NCI-H1436 treated with DMSO at 0.1 percent for 48 hours (cell line): ENCODE measurements at places on chromosomes 5 and 9.

DNA sequence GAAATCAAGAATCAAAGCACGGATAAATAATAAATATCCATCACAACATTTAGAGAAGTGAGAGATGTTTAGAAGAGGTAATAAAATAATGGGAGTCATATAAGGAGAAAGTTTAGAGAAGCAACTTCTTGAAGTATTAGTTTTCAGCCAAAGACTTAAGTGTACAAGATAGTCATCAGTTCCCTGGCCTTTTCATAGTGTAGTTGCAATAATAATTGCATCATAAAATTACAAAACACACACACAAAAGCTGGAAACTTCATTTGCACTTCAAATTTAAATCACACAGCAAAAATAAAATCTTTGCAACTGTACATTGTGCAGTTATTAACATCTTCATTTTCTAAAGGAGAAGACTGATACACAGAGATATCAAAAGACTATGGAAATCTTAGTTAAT, 319.1 kb upstream of the RGMB start:
- no peak for DNase-seq

- no peak for DNase-seq
Observed at GRCh38 chr5:6361101-6361500, 17.2 kb downstream of the MED10 start.

DNA sequence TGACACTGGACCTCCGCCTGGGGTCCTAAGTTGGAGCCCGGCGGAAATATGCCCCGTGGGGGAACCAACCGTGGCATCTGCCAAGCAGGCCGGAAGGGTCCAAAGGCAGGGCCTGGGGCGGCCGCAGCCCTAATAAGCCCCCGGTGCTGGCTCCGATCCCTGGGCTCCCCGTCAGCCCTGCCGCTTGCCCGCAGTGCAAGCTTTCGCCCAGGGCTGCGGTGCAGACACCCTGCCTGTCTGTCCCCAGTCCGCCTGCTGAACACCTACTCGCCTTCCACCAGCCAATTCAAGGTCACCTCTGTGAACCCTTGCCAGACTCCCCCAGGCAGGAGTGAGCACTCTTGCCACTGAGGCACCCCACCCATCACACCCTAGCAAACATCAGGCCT, 502 bp upstream of the PTGR1 start:
- DNase-seq: no peak

GRCh38 chr5:14405267-14405666, 176.3 kb upstream of the OTULINL start:
- no peak for DNase-seq

DNA sequence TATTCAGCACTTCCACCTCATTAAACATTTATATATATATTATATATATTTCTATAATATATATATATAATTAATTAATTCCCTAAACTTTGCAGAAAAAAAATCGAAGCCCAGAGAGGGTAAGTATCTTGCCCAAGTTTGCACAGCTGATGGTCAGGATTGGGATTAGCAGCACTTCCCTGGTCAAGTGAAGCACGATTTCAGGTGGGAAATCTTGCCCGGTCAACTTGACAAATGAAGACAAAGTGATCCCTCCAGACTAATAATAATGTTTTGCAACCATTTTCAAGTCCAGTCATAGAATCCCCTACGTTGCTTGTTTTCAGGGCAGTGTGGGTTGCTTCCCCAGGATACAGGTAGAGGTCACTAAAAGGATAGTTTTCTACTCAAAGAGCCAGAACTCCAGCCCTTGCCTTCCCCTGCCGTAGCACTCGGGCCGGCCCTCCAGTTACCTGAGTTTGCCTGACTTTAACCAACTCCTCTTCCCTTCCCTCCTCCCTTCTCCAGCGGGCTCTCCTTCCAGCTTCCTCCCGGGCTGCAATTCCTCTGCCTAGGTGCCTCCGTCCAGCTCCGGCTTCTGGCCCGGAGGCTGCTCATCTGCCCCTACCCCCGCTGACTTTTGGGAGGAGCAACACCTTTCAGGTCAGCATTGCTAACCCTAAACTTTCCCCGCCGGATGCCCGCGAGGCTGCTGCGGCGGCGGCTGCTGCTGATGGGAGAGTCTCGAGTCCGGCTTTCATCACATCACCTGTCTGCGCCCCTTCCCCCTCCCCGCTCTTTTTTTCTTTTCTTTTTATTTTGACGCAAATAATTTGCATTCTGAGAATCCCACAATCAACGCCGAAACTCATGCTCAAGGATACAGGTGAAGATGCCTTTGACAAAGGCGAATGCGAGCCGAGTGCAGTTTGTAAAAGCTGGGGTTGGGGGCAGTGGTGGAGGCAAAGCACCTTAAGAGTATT, 930 bp downstream of the PRLR start:
- DNase-seq: no peak

DNA sequence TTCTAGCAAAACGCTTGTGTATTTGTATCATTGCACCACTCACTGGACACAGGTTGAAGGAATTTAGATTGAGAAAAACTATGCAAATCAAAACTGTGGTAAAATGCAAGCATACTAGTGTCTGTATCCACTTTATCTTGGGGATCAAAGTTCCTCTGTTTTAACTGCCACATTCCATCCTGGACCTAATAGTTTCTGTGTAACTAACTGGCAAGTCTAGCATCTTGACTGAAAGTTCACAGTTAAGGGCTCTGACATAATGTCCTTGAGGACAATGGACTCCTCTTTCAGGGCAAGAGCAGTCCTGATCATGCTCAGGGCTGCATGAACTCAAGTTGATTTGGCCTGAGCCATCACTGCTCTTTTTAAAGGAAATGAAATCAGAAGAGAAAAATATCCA, 30.7 kb downstream of the NFIB start:
- DNase-seq: no peak
